Activated naive CD4-positive, alpha-beta T cell treated with anti-CD3 and anti-CD28 coated beads, Interleukin-2, amount 50 U/mL, for 72 hours (primary cell): ENCODE measurements at places on chromosomes 6 and 20.

DNA sequence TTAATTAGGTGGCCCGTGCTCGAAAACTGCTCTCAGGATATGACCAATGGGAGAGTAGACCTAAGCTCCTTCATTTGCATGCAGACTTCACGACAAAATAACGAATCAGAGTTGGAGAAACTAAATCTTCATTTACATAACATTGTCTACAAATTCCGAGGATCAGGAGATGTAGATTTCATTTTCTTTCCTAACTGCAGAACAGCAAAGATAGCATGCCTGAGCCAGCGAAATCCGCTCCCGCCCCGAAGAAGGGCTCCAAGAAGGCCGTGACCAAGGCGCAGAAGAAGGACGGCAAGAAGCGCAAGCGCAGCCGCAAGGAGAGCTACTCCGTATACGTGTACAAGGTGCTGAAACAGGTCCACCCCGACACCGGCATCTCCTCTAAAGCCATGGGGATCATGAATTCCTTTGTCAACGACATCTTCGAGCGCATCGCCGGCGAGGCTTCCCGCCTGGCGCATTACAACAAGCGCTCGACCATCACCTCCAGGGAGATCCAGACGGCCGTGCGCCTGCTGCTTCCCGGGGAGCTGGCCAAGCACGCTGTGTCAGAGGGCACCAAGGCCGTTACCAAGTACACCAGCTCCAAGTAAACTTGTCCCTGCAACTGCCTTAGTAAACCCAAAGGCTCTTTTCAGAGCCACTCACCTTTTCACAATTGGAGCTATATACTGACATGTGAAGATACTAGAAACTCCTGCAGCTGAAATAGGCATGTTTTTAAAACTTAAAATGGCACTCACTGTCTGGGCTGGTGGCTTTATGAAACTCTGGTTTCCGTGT is 96.5 kb downstream of the HFE start:
- peak; percentile 73 for DNase-seq

- DNase-seq = no peak
Observed at GRCh38 chr6:40996591-40997233, 42.3 kb downstream of the UNC5CL start.

DNA sequence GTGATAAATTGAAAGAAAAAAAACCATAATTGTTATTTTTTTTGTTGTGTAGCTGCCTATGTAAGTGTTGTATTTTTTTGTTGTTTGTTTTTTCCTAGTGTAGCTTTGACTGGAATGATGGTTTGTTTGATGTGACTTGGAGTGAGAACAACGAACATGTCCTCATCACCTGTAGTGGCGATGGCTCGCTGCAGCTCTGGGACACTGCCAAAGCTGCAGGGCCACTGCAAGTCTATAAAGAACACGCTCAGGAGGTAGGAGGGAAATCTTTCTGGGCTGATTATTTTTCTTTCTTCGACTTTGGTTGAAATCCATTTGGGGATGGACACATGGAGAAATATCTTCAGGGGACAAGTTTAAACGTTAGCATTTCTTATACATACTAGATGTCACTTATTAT is 3.8 kb downstream of the PEX7 start:
- no peak for DNase-seq

DNA sequence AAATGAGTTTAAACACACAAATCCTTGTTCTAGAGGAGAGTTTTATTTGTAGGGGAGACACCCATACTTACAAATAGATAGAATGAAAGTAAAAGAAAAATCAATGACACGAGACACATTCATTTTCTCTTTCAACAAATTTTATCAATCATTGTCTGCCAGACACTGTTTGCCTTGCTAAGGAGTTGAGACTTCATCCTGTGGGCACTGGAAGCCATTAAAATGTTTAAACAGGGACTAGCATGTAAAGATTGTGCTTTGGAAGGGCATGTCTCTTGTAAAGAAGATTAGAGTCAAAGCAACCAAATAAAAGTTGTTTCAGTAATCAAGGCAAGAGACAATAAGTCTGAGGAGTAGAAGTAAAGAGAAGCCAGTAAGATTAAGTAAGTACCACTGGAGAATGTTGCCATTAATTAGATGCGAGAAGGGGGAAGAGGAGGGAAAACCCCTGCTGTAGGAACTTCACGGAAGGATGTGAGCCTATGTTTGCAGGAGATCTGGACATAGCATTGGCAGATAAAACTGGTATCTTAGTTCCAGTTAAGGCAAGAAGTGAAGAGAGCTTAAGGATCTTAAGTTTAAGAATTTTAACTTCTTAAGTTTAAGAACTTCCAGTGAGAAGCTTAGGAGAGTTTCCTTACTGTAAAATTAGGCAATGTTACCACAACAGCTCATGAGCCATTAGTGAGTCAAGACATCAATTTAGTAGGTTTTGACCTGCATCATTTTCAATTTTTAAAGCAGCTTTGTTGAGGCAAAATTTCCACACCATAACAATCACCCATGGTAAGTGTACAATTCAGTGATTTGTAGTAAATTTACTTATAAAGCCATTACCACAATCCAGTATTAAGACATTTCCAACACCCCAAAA is 117.0 kb upstream of the UST start:
- DNase-seq = no peak

- DNase-seq = peak; percentile 53
Observed at GRCh38 chr6:155050311-155050710, 55.2 kb downstream of the TIAM2 start.

GRCh38 chr6:26382121-26382520 is 787 bp upstream of the BTN2A2 start:
- no peak for DNase-seq
